ENCODE measurements at places on chromosomes 3 and 15.
A peak's percentile ranks its signal among the peaks of the same experiment; 100 is the strongest.

DNA sequence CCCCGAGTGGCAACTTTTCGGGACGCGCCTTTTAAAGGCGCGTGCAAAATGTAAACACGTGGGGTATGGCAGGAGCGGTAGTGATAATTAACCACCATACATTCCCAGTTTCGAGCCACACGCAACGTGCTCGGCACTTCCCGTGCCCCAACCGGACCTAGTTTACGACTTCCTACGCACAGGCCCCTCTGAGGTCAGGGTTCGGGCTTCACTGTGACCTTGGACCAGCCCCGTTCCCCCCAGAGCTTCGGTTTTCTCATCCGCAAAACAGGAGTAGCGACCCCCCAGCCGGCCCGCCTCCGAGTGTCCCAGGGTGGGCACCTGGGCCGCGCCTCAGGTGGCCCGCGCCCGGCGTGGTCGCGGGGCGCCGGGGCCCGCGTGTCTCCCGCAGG is 451 bp downstream of the CHCHD4 start:
- DNase-seq: peak; percentile 66

DNA sequence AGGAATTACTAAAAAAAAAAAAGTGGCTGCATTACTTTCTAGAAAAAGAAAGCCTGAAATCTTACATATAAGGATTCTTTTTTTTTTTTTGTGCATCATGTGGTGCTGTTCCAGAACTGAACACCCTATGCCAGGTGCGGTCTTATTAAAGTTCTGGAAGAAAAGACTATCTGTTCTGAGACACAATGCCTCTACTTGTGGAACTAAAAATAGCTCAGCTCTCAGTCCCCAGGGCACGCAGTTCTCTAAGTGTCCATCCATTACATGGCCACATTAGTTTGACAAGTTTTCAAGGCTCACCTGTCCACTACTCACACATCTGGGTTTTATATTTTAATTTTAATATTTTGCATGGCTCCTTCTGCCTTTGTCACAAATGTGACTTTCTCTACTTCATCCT is 126.6 kb upstream of the ADAMTS9 start:
- DNase-seq: no peak

DNA sequence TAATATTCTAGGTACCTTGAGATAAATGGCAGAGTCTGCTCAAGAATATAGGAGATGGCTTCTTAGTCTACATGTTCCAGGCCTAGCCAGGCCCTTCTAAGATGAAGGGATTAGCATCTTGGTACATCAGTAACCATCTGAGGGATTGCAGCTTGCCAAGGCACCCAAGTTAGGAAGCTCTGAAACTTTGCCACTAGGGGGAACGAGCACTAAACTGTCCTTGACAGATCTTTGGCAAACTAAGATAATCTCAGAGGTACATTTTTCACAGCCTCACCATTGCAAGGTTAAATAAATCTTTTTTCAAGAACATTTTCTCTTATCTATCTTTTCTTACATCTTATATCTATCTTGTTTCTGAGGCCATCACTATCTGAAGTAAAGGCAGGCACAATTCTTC is 351.2 kb downstream of the RAP2B start:
- peak; percentile 58 for DNase-seq

GRCh38 chr3:20079621-20080020 is 39.4 kb downstream of the KAT2B start:
- no peak for DNase-seq

DNA sequence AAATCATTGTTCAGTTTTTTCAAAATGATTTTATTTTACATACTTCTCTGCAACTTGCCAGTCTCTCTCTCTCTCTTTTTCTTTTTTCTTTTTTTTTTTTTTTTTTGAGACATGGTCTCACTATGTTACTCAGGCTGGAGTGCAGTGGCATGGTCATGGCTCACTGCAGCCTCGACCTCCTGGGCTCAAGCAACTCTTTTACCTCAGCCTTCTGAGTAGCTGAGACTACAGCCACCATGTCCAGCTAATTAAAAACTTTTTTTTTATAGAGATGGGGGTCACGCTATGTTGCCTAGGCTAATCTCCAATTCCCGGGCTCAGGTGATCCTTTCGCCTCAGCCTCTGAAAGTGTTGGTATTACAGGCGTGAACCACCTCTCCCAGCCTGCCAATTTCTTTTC is 12.1 kb upstream of the ARID3B start:
- DNase-seq: no peak

DNA sequence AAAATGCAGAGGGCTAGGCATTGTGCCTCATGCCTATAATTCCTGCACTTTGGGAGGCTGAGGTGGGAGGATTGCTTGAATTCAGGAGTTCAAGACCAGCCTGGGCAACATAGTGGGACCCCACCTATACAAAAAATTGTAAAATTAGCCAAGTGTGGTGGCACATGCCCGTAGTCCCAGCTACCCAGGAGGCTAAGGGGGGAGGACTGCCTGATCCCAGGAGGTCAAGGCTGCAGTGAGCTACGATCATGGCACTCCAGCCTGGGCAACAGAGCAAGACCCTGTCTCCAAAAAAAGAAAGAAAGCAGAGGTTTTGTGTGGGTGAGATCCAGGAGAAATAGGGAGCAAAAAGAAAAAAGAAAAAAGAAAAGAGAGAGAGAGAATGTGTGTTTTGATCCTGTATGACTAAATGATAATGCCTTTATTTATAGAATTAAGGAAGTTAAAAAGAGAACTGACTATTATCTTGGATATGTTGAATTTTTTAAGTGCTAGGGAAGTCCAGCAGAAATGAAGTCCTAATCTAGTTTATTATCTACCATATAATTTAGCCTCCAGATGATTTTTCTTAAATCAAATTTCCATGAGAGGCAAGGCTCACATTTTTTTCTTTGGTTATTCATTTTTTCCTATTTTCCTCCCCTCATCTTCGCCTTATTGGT is 4.8 kb downstream of the TTBK2 start:
- DNase-seq: no peak

GRCh38 chr15:37100966-37101215 is 542 bp upstream of the MEIS2 start:
- DNase-seq: peak; percentile 72

GRCh38 chr15:89197503-89197971 is 23.8 kb downstream of the RLBP1 start:
- peak; percentile 75 for DNase-seq

- no peak for DNase-seq
Measured at GRCh38 chr3:194301730-194302129, 49.4 kb downstream of the CPN2 start.

DNA sequence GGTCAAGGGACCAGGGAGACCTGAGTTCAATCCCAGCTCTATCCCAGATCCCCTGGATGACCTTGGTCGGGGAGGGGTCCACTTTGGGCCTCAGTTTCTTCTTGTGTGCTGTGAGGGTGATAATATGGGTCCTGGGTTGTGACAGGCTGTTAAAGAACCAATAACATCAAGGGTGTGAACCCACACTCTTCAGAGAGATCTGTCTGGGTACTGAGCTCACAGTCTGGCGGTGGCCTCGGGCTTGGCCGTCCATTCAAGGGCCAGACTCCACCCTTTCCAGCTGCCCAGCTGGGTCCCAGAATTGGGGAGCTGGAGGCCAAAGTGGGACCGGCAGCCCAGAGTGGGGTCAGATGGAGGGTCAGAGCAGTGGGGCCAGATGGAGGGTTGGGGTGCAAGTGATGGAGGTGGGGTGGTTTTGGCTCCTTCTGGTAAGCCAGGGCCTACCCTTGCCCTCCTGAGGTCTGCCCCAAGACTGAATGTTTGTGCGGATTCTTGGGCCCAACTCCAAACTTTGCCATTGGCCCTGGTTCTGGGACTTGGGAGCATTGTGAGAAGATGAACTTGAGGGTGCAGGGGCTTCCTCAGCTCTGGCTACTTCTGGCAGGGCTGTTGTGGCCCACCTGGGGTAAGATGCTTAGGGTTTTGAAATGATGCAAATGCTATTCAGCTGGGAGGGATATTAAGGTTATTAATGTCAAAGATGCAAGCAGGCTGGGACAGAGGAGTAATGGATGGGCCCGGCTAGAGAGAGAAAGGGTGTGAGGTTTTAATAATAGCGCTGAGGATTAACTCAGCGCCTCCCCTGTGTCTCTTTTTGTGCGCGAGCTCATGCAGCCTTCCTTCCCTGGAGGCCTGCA is 1.5 kb downstream of the CORO2B start:
- DNase-seq: no peak

DNA sequence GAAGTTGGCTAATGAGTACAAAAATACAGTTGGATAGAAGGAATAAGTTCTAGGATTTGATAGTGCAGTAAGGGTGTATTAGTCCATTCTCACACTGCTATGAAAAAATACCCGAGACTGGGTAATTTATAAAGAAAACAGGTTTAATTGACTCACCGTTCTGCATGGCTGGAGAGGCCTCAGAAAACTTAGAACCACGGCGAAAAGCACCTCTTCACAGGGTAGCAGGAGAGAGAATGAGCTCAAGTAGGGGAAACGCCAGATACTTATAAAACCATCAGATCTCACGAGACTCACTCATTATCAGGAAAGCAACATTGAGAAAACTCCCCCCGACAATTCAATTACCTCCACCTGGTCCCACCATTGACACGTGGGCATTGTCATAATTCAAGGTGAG is 483.3 kb downstream of the TUSC7 start:
- no peak for DNase-seq

- DNase-seq: peak; percentile 64
Measured at GRCh38 chr15:96359616-96360521, 29.4 kb downstream of the NR2F2 start.

DNA sequence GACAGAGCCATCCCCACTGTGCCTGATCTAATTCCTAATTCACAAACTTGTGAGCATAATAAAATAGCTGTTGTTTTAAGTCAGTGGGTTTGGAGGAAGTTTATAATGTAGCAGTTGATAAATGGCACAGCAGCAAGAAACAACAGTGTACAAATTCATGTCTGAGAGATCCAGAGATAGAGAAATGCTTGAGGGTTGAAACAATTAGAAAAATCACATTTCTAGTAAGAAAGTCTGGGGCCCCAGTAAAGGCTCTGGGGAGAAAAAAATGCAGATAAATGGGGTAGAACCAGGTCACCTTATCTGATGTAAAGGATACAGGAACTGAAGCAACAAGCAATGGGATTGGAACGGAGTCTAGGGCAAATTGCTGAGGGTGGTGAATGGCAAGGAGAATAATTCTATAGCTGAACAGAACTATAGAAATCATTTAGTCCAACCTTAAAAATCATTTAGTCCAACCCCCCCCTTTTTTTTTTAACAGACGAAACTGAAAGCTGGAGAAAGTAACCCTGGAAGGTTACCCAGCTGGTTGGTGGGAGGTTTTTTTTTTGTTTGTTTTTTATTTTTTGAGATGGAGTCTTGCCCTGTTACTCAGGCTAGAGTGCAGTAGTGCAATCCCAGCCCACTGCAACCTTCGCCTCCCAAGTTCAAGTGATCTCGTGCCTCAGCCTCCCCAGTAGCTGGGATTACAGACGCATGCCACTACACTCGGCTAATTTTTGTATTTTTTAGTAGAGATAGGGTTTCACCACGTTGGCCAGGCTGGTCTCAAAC is 14.3 kb upstream of the SHQ1 start:
- DNase-seq: no peak

DNA sequence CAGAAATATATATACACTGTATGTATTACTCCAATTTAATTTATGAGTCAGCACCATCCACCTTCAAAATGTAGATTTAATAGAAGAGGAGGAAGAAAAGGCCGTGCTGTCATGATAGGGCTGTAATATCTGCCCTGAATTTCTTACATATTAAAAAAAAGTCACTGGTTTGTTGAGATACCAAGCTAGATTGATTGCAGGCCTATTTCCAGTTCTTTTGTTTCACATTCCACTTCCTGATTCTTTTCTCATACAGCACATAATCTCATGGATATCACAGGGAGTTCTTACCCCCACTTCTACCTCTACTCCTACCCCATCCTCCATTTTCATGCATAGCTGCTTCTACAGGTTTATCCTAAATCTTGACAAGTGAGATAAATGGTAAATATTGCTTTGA is 290.3 kb downstream of the ZBTB20 start:
- no peak for DNase-seq

- DNase-seq: peak; percentile 21
Measured at GRCh38 chr3:100971798-100972197, 21.4 kb downstream of the ABI3BP start.

DNA sequence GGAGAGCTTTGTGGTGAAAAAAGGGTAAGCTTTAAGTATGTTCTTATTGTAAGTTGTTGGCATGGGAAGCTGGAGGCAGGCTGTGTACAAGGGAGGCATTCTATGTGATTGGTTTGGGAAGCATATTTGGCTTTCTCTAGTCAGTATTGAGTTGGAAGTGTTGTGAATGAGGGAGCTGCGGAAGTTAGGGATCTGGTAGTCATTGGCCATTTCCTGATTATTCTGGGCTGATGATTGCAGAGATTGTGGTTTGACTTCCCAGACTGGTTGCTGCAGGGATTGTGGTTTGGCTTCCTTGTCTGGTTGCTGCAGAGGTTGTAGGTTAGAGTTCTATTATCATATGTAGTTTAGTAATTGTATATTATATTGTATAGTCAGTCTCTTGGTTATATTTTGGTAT is 21.0 kb downstream of the STXBP5L start:
- DNase-seq: peak; percentile 30

DNA sequence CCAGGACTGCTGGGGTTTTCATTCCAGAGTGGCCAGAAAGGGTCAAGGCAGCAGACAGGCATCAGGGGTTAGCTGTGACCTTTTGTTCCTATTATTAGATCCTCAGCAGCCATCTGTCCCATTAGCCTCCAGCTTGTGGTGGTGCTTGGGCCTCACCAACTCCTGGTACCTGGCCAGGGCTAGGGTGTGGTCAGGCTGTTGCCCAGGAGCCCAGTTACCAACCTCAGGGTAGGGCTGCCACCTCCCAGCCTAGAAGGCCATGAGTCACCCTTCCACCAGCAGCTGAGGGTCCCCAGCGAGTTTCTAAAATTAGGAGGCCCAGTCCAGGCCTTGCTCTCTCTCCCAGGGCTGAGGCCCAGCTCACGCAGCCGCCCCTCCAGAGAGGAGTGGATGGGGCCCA is 12.2 kb downstream of the TMEM43 start:
- no peak for DNase-seq

GRCh38 chr15:25501828-25502446 is 63.1 kb upstream of the UBE3A start:
- DNase-seq: peak; percentile 83

- DNase-seq: peak; percentile 18
Measured at GRCh38 chr3:175224051-175224450, 364.9 kb downstream of the NAALADL2 start.

All from mesendoderm (in vitro differentiated cells).